ENCODE measurements at places on chromosomes 4 and X.

- DNase-seq, result no peak
These were observed 22.7 kb upstream of the GPR50 start for GRCh38 chrX:151153667-151154066.

GRCh38 chr4:77178560-77178959 is 21.6 kb downstream of the CCNG2 start:
- no peak for DNase-seq

GRCh38 chrX:15349046-15349445 is 13.7 kb upstream of the PIGA start:
- peak; percentile 47 for DNase-seq

DNA sequence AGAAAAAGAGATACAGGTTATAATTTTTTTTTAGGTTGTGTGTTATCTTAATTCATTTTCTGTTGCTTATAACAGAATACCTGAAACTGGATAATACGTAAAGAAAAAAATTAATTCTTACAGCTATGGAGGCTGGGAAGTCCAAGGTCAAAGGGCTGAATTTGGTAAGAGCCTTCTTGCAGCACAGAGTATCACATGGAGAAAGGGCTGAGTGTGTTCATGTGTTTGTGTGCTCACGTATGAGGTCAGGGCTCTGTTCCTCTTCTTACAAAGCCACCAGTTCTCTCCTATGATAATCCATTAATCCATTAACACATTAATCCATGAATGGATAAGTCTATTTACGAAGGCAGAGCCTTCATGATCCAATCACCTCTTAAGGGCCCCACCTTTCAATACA is 8.6 kb upstream of the RAB28 start:
- no peak for DNase-seq

- no peak for DNase-seq
These were observed 46.4 kb downstream of the GPAT3 start for GRCh38 chr4:83582289-83582785.

DNA sequence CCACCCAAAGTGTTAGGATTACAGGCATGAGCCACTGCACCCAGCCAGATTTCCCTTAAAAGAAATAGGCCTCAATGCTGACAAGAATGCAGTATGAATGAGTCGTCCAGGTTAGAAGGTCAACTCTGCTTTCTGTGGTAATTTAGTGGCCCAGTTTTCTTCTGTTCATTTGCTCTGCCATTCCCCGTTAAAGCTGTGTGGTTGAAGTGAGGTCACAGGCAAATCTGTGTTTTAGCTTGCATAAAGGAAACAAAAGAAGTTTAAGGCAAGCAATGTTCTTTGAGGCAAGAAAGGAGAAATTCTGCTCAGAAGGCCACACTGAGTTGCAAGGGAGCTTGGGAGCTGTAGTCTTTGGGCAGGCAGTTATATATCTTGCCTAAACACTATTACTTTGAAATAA is 176.8 kb downstream of the LARP7 start:
- no peak for DNase-seq

- no peak for DNase-seq
These were observed 6.7 kb upstream of the HSD17B10 start for GRCh38 chrX:53440621-53441517.

GRCh38 chr4:89539374-89539773 is 231.8 kb upstream of the GPRIN3 start:
- DNase-seq, result no peak

GRCh38 chr4:2330091-2331042 is 68.5 kb upstream of the MXD4 start:
- no peak for DNase-seq

GRCh38 chrX:37361596-37361995 is 12.4 kb downstream of the PRRG1 start:
- DNase-seq, result no peak

DNA sequence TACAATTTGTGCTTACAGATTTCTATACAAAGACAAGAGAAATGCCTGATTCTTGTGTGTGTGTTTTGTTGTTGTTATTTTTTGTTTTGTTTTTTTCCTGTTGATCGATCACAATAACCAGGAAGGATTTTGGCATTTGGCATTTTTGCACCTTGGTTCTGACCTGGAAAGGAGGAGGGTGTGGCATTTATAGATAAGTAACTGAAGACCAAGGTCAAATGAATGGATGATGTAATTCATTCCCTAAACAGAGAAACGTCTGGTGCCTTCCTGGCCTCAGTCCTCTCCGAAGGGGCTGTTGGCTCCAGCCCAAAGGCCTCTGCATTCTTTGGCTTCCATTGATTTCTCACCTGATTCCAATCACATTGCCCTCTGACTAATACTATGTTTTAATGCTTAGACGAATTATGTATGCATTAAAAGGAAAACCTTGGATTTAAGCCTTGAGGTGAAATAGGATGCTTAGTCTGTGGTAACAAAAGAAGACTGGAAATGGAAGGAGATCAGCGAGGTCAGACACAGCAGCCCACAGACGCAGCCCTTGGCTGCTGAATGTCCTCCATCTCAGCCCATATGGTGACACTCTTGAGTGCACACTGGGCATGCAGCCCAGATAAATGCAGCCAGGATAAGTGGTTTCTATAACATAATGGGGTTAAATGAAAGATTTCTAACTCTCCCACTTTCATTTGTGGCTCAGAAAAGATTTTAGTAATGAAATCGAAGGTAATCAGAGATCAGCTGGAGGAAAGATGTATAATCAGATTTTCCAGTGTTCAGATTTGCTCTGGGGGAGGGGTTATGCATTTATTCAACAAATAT is 60.5 kb upstream of the TRIM2 start:
- DNase-seq, result no peak

DNA sequence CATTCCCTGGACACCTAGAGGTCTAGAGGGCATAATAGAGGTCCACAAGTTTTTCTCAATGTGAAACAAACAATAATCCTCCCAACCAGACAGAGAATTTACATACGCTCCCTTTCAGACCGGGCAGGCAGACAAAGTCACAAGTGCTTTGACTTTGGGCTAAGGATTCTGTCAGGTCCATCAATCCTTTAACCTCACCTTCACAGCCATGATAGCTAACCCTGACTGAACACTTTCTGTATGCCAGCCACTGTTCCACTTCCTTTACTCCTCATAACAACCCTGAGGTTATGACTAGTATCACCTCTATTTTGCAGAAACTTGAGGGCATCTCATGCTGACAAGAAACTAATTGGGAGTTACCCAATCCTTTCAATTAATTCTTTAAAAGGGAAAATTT is 118.8 kb upstream of the AFF2 start:
- peak; percentile 26 for DNase-seq

GRCh38 chr4:55866973-55867574 is 13.6 kb downstream of the EXOC1 start:
- DNase-seq, result peak; percentile 77

DNA sequence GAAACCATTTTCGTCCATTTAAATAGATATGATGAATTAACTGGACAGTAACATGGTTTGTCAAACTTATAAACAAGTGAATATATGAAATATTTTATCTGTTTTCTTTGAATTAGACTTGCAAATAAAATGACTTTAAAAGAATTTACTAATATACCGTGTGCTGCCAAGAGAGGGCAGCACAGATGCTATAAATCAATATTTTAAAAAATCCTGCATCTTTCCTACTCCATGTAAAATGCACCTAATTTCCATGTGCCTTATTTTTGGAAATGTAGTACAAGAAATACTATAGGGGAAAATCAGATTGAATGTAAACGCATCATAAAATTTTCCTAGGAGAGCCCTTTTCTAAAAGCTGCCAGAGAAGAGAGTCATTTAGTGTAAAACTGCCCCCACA is 62.2 kb downstream of the PRKX start:
- DNase-seq, result peak; percentile 7

DNA sequence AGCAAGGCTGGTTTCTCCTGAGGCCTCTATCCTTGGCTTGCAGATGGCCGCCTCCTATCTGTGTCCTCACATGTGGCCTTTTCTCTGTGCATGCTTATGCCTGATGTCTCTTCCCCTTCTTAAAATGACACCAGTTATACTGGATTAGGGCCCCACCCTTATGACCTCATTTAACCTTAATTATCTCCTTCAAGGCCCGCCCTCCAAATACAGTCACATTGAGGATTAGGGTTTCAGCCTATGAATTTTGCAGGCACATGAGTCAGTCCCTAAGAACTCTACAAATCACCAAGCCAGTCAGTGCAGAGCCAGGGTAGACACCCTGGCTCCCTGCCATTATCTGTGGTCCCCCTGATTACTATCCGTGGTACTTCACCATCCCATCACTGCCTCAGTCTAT is 51.6 kb downstream of the MAML3 start:
- DNase-seq, result no peak

DNA sequence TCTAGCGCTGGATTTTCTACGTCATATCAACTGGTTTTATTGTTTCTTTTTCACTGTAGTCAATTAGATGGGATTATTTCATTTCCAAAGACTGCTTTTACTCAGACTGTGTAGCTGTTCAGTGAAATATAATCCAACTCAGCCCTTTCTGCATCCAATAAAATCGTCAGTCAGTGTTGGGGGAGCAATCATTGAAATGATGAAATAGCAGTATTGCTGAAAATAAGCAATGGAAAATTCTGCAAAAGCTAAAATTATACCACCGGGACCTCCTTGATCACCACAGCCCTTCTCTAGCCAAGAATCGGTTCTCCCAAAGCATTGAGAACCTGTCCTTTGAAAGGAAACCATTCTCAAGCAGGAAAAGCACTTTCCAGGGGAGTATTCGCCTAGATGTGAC is 243.1 kb upstream of the TENM3 start:
- no peak for DNase-seq

DNA sequence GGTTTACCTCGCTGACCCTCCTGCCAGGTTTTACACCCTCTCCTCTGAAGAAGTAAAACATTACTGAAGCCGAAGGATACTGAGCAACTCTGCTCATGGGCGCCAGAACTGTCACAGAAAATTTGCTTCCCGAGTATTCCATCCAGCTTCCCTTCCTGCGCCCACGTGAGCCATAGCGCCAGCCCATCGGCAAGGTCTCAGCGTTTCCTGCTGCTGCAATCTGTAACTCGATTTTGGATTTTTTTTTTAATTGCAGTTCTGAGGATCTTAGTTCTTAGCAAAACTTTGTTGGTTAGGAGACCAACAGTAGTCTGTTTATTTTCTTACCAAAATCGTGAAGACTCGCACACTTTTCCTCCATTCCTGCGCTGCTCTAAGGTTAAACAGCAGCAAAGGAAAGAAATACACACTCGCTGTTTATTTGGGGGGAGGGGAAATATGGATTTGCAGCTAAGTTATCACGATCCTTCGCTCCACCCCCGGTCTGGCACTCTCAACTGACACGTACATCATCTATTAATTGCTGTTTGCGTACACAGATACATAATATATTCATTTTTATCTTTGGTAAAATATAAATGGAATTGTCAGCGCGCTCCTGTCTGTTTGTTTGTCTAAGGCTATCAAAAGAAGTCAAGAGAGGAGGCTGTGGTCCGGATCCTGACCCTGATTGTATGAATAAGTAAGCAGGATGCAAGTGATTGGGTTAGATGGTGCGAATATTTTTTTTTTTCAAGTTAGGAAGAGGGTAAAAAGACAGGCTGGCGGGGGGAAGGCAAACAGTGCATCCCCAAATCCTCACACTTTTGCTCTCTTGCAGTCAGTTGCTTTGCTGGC is at the start of gene TLL1:
TSS of gene TLL1 (plus strand) at position 777 of the 837 bp plus-strand sequence. CDS start 668 bp downstream, outside the sequence.
- no peak for DNase-seq

DNA sequence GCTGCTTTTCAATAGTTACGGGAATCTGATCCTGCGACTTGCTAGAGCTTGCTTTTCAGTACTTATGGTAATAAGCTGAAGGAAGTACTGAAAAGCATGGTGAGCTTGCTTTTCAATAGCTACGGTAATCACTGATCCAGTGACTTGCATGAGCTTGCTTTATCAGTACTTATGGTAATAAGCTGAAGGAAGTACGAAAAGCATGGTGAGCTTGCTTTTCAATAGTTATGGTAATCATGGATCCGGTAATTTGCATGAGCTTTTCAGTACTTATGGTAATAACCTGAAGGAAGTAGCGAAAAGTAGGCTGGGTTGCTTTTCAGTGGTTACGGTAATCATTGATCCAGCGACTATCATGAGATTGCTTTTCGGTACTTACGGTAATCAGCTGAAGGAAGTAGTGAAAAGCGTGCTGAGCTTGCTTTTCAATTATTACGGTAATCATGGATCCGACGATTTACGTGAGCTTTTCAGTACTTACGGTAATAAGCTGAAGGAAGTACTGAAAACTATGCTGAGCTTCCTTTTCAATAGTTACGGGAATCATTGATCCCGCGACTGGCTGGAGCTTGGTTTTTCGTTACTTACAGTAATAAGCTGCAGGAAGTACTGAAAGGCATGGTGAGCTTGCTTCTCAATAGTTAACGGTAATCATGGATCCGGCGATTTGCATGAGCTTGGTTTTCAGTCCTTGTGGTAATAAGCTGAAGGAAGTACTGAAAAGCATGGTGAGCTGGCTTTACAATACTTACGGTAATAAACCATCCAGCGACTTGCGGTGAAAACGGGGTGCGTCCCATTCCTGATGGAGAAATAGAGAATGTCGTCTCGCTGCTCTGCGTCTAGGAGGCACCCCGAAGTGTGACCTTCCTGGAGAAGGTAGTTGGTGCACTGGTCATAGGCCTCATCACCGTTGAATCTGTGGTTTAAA is 6.5 kb downstream of the CRLF2 start:
- DNase-seq, result peak; percentile 79

DNA sequence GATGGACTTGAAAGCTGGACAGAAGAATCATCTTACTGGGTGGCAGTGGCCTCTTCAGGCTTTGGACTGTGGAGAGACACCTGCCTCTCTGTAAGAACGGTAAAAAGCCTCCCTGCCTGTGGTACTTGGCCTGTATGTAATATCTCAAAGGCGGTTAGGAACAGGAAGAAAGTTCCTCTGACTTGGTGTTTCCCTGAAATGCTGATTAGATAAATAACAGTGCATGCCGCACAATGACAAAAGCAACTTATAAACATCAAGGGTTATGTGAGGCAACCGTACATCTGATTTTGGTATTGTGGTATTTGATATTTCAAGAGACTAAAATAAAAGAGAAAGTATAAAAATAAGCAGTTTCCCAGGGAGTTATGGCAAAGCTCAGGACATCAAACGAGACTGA is 92.4 kb upstream of the SORBS2 start:
- DNase-seq, result no peak

DNA sequence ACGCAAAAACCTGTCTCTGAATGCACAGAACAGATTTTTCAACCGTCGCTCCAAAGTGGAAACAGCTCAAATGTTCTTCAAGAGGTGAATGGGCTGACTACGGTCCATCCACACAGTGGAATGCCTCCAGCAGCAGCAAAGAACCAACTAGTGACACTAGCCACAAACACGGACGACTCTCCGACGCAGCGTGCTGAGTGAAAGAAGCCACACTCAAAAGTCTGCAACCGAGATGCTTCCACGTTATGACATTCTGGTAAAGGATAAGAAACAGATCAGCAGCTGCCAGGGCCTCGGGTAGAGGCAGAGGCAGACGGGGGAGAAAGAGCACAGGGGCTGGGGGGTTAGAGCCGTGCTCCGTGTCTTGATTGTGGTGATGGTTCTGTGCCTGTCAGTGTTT is 125.2 kb downstream of the AFAP1 start:
- DNase-seq, result no peak

DNA sequence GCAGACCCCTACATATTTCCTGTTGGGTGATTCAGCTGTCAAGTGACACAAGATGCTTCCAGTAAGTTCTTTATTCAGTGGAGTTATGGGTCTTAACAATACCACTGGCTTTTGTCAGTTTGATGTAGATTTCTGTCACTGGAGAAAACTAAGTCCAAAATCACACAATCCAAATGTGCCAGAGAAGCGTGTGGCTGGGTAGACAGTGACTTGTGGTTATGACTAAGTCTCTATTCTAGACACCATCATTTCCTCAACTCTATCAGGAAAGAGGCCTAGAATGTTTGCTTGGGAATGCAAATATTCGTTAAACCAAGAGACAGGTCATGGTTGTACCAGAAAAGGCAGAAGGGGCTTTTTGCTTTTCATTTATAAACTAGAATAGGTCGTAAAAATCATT is 54.4 kb upstream of the HS3ST1 start:
- DNase-seq, result no peak

Data from MM.1S (cell line).